Camera-type eye (tissue), 1 donor: ENCODE measurements at places on chromosomes 2 and 18. TPM values are rescaled to one million over a fixed set of nuclear protein-coding genes. Genes with fewer than 3 reads are reported as not detected.

Gene SPHKAP
- 8.7 TPM for total RNA-seq

Gene TLX2
- total RNA-seq, result 0.93 TPM

Gene TAF4B
- 7.8 TPM for total RNA-seq

Gene CYP1B1
- total RNA-seq, result 116 TPM

Gene BIRC6
- total RNA-seq, result 306 TPM

Gene FBLN7
- total RNA-seq, result 17.3 TPM

Gene LIPG
- total RNA-seq, result 20.2 TPM

Gene SERPINB12
- not detected for total RNA-seq

Gene GCFC2
- 39.9 TPM for total RNA-seq

Gene ZBTB7C
- total RNA-seq, result 15.1 TPM

Gene MATN3
- total RNA-seq, result 0.93 TPM

Gene RAPGEF4
- 29.5 TPM for total RNA-seq

Gene UGT1A3
- not detected for total RNA-seq

Gene MC5R
- 0.33 TPM for total RNA-seq

Gene AQP4
- 3.2 TPM for total RNA-seq

Gene L3MBTL4
- total RNA-seq, result 10.8 TPM

Gene HEATR5B
- total RNA-seq, result 73.4 TPM

Gene DAW1
- 0.44 TPM for total RNA-seq

Gene MAP3K19
- total RNA-seq, result 0.11 TPM

Gene BUB1
- total RNA-seq, result 14.8 TPM

Gene KCNIP3
- 11.3 TPM for total RNA-seq

Gene ACTG2
- total RNA-seq, result 53.9 TPM
